Vagina (tissue), 2 donors: ENCODE measurements at places on chromosomes 5 and 9. TPM values are rescaled to one million over a fixed set of nuclear protein-coding genes. Genes with fewer than 3 reads are reported as not detected.

Gene JAKMIP2
- total RNA-seq, result 0.49 TPM

Gene ABCA1
- 30.7 TPM for total RNA-seq

Gene RNF44
- 24.6 TPM for total RNA-seq

Gene EFNA5
- total RNA-seq, result 11.8 TPM

Gene C6
- total RNA-seq, result 2.0 TPM

Gene HTR1A
- total RNA-seq, result not detected

Gene FAM219A
- total RNA-seq, result 9.3 TPM

Gene FAM153A
- total RNA-seq, result 4.2 TPM

Gene NR2F1
- 97.2 TPM for total RNA-seq

Gene TMEM252
- total RNA-seq, result not detected

Gene WDR31
- total RNA-seq, result 2.0 TPM

Gene ZFP2
- 2.2 TPM for total RNA-seq

Gene IFNA5
- total RNA-seq, result not detected

- no peak overlapping the region for H3K27ac ChIP-seq
- no peaks in the 10 kb centered on the region for H3K27me3 ChIP-seq
- H3K36me3 ChIP-seq, result no peaks in the 10 kb centered on the region
- no peak for DNase-seq
Measured at GRCh38 chr5:170546282-170546681, 42.5 kb downstream of the KCNIP1 start.

DNA sequence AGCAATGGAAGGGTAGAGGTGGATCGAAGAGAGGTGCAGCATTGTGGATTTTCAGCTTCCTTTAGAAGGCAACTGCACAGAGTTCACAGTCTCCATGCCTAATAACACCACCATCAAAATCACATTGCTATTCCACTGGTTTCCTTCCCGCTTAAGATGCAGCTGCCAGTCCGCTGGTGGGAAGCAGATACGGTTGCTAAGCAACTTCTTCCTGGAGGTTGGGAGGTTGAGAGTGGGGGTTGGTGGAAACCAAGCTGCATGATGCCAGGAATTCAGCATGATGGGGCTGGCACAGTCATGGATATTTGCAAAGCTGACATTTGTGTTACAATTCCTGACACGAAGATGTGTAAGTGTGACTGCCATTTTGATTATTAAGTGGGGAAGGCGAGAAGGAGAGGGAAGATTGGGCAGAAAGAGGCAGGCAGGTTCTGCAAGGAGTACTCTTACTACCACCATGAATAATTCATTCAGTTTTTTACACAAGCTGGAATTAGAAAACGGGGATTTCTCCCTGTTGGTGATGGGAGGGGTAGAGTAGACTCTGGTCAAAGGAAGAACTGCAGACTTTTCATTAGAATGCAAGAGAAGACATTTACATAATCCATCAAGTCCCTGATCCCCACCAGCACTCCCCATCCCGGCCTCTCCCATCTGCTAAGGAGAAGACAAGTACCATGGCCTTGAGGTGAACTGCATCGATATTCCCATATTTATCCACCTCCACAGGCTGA lies 87.5 kb downstream of the GLDC start:
- no peak for DNase-seq
- no peaks in the 10 kb centered on the region for H3K27me3 ChIP-seq
- no peak overlapping the region for H3K4me3 ChIP-seq

- DNase-seq, result no peak
- H3K4me1 ChIP-seq, result no peaks in the 10 kb centered on the region
- H3K27me3 ChIP-seq, result no peaks in the 10 kb centered on the region
- H3K27ac ChIP-seq, result no peak overlapping the region
Measured at GRCh38 chr5:132064738-132065331, 4.4 kb downstream of the IL3 start.

DNA sequence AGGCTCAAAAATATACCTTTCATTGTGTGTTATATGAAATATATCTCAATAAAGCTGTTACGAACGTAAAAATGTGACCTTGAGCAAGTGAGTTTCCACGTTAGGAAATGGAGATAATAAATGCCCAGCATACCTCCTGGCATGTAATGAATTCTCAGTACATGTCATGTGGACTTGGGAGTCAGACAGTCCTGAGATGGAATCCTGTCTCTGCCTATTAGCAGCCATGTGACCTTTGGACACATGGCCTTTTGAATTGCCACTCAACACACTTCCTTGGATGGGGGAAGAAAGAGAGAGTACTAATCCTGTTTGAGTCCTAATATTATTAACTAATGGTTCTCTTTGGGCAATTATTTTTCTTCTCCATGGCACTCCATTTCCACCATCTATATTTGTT lies 25.7 kb downstream of the TRIM32 start:
- no peaks in the 10 kb centered on the region for H3K27me3 ChIP-seq
- H3K4me3 ChIP-seq, result no peak overlapping the region
- no peak for DNase-seq
- no peaks in the 10 kb centered on the region for H3K36me3 ChIP-seq

GRCh38 chr9:137045294-137046087 lies 486 bp downstream of the NPDC1 start:
- H3K4me3 ChIP-seq, result peak overlapping the region; percentile 48
- no peaks in the 10 kb centered on the region for H3K27me3 ChIP-seq
- peaks cover 36% of the 10 kb centered on the region for H3K4me1 ChIP-seq
- DNase-seq, result no peak
- peak overlapping the region; percentile 6 for H3K27ac ChIP-seq
- no peaks in the 10 kb centered on the region for H3K36me3 ChIP-seq

DNA sequence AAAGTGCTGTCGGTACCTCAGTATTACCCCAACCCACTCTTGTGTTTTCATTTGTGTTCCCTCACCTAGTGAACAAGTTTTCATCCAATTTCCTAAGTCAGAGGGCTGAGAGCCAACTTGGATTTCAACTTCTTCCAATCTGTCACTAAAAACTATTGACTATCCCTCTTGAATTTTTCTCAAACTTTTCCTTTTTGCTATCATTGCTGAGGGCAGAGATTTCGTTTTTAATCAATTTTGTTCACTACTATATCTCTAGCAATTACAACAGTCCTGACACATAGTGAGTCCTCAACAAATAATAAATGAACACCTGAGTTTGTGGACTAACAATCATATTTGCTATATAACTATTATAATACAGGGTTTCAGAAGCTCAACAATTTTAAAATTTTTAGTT lies 29.0 kb downstream of the MEIKIN start:
- DNase-seq, result no peak
- H3K27me3 ChIP-seq, result no peaks in the 10 kb centered on the region
- no peak overlapping the region for H3K27ac ChIP-seq
- no peaks in the 10 kb centered on the region for H3K4me1 ChIP-seq

GRCh38 chr9:99341686-99342085 lies 119.6 kb downstream of the SEC61B start:
- no peaks in the 10 kb centered on the region for H3K4me1 ChIP-seq
- DNase-seq, result no peak
- no peak overlapping the region for H3K4me3 ChIP-seq
- no peaks in the 10 kb centered on the region for H3K36me3 ChIP-seq
- no peak overlapping the region for H3K27ac ChIP-seq

GRCh38 chr9:78294290-78295176 lies 2.4 kb upstream of the PSAT1 start:
- no peaks in the 10 kb centered on the region for H3K27me3 ChIP-seq
- no peak overlapping the region for H3K27ac ChIP-seq

DNA sequence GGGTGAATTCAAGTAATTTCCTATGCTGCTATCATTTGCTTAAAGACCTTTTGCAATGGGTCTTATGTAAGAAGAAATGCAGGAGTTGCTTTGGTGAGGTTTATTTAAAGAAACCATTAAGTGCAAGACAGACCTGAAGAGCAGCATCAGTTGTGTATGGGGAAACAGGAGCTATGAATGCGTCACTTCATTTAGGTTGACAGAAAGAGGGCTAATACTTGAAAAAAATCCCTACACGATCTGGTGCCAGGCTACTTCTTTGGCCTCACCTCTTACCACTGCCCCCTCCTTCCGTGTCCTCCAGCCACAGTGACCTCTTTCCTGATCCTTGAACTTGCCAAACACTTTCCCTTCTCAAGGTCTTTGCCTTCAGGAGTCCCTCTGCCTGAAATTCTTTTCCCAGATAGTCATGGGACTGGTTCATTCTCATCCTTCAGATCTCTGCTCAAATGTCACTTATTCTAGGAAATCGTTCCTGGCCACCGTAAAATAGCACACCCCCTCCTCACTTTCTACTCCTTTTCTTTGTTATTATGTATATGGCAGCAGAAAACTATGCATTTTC lies 1.4 kb upstream of the JAK2 start:
- peak overlapping the region; percentile 94 for H3K27ac ChIP-seq
- no peaks in the 10 kb centered on the region for H3K27me3 ChIP-seq
- DNase-seq, result no peak
- peaks cover 35% of the 10 kb centered on the region for H3K4me1 ChIP-seq
- peak overlapping the region; percentile 66 for H3K4me3 ChIP-seq

- no peaks in the 10 kb centered on the region for H3K27me3 ChIP-seq
- no peaks in the 10 kb centered on the region for H3K36me3 ChIP-seq
- no peak overlapping the region for H3K4me3 ChIP-seq
- H3K27ac ChIP-seq, result no peak overlapping the region
Measured at GRCh38 chr9:9631284-9631683, 981.5 kb downstream of the PTPRD start.

DNA sequence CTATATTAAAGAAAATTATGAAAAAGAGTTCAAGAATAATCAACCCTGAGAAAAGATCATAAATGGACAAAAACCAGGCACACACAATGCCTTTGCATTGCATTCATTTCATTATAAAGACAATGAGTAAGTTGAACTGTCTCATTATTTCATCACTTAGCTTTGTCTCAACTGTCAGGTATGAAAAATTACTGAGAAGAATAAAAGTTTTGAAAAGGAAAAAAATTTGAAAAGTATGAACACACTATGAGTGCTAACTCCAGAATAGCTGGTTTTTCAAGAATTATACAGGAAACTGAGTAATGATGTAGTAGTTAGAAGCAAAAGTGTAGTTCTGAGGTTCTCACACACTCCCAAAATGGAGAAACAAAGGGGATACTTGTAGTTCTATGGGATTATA lies 16.3 kb upstream of the ANXA1 start:
- H3K4me1 ChIP-seq, result peaks cover 20% of the 10 kb centered on the region
- DNase-seq, result no peak
- H3K36me3 ChIP-seq, result no peaks in the 10 kb centered on the region
- H3K27ac ChIP-seq, result no peak overlapping the region

DNA sequence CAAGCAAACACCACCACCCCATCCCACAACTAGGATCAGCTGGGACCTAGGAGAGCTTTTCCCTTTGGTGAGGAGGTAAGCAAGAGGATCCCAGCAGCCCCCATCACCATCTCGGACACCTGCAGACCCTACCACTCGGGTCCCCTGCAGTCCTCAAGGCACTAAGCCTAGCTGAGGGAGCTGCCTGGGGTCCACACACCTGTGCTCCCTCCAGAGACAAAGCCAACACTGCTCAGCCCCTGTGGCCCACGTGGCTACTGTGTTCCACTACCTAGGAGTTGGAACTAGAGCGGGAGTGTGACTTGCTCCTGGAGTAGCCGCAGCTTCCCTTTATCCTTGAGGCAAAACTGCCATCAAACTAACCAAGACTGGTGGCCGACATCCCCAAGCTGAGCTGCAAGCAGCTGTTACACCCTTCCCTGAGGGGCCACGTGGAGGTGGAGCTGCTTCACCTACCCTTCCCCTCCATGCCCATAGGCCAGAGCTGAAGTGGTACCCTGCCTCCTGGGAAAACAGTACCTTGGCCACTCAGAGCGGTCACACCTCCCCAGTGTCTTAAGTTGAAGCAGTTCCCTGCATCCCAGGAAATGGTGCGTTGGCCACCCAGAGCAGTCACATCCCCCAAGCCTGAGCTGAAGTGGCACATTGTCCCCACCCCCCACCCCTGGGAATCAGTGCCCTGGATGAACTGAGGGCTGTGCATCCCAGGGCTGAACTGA lies 205.5 kb downstream of the CACNA1B start:
- H3K27me3 ChIP-seq, result no peaks in the 10 kb centered on the region
- H3K27ac ChIP-seq, result no peak overlapping the region
- no peaks in the 10 kb centered on the region for H3K4me1 ChIP-seq

- no peaks in the 10 kb centered on the region for H3K36me3 ChIP-seq
- H3K27me3 ChIP-seq, result no peaks in the 10 kb centered on the region
- peaks cover 31% of the 10 kb centered on the region for H3K4me1 ChIP-seq
- no peak overlapping the region for H3K27ac ChIP-seq
- no peak overlapping the region for H3K4me3 ChIP-seq
- no peak for DNase-seq
Measured at GRCh38 chr5:119321569-119322311, 34.1 kb upstream of the TNFAIP8 start.

DNA sequence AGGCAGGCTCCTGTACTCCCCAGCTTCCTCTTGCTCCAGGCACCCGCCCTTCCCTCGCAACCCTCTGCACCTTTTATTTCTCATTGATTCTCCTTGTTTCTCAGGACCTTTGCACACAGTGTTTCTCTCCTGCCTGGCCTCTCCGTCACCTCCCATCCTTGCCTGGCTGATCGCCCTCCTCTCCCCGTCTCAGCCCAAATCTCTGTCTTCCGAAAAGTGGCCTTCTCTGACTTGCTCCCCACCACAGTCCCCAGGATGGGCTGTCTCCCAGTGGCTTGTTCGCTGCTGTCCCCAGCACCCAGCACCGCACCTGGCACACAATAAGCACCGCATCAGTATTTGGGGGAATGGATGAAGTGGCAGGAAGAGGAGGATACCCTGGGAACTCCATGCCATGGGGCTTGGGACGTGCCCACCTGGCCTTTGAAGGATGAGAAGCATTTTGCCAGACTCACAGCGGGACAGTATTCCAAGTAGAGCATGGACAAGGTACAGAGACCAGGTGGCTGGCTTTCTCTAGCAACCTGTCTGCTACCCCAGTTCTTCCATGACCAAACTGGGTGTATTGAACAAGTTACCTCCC lies 62.5 kb downstream of the LMX1B start:
- peaks cover 9% of the 10 kb centered on the region for H3K27me3 ChIP-seq
- no peaks in the 10 kb centered on the region for H3K4me1 ChIP-seq

- DNase-seq, result no peak
- no peaks in the 10 kb centered on the region for H3K27me3 ChIP-seq
- H3K4me1 ChIP-seq, result peaks cover 42% of the 10 kb centered on the region
- peak overlapping the region; percentile 99 for H3K27ac ChIP-seq
- peak overlapping the region; percentile 61 for H3K4me3 ChIP-seq
Measured at GRCh38 chr9:107283623-107284616, 841 bp downstream of the RAD23B start.

DNA sequence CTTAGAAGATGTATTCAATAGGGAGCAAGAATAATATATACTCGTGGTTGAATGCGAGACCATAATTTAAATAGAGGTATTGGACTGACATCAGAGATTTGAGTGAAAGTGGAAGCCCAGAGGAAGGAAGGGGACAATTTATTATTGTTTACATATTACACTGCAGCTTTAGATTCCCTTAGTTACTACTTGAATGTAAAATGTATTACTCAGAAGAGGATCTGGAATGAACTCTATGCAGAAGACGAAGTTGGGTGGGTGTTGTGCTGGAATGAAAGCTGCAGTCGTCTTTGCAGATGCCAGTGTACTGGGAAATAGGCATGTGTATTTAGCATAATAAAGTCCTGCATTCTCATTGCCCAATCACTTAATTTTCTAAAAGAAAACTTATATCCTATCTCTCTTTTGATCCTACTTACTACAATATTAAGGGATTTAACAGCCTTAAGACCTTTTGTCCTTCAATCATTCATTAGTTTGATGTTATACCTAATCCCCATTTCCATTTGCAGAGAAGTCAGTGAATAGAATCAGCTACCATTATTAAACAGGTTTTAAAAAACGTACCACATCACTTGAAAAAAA lies 570.7 kb upstream of the WWC1 start:
- H3K4me3 ChIP-seq, result no peak overlapping the region
- DNase-seq, result no peak
- H3K36me3 ChIP-seq, result no peaks in the 10 kb centered on the region
- no peaks in the 10 kb centered on the region for H3K27me3 ChIP-seq
- no peak overlapping the region for H3K27ac ChIP-seq
- H3K4me1 ChIP-seq, result peaks cover 6% of the 10 kb centered on the region
